Activated CD8-positive, alpha-beta memory T cell treated with anti-CD3 and anti-CD28 coated beads for 24 hours (primary cell): ENCODE measurements at places on chromosomes 6 and 20.

DNA sequence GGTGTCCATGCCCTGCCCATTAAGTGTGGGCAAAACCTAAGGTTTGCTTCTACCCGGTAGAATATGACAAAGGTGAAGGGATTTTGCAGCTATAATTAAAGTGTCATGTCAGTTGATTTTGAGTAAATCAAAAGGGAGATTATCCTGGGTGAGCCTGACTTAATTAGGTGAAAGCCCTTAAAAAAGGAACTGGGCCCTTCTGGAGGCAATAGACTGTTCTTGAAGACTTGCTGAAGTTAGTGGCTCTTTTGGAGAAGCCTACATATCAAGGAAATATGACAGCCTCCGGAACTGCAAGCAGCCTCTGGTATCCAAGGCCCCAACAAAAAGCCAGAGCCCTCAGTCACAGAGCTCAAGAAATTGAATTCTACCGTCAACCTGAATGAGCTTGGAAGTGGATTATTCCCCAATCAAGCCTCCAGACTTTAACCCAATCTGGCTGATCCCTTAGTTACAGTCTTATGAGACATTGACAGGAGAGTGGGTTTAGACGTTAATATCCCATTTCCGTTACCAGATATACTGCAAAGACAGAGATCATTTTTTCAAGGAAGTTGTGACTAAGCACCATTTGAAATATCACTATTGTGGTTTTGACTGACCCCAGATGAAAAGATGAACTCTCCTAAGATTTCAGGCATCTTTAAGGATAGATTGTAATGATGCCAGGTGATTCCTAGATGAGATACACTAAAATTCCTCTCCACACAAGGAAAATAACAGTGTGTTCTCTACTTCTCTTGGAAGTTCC lies 303.4 kb downstream of the PLCB1 start:
- no peak for DNase-seq

DNA sequence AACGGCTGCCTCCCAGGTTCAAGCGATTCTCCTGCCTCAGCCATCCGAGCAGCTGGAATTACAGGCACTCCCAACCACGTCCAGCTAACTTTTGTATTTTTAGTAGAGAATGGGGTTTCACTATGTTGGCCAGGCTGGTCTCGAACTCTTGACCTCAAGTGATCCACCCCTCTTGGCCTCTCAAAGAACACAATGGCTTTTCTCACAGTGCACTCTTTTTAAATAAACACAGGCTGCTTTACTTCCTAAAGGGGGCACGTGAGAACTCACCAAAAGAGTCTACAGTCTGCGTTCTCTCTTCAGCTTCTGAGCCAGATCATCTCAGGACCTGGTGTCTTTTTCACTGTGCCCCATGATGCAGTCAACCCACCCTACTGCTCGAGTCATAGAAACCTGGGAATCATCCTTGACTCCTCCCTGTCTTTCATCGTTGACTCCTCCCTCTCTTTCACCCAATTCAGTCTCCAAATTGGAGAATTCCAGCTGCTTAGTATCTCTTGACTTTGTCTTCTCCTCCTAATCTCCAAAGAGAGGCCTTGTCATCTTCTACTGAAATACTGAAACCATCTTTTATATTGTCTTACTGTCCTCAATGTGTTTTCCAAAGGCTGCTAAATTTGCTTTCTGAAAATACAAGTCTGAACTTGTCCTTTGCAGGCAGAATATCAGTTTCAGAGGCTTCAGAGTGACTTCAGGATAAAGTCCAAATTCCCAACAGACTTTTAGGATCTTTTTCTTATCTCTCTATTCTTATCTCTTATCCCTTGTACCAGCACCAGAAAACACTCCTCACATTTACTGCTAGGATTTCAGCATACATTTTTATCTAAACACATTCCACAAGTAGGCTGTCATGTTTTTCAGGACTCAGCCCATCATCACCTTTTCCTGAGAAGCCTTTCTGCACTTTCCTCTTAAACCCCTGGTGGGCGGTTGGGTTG lies 323.4 kb downstream of the SYNE1 start:
- DNase-seq, result no peak

- no peak for DNase-seq
Observed at GRCh38 chr6:81785377-81785776, 32.9 kb upstream of the TENT5A start.

GRCh38 chr6:13397359-13398068 lies 69.2 kb upstream of the TBC1D7 start:
- no peak for DNase-seq

DNA sequence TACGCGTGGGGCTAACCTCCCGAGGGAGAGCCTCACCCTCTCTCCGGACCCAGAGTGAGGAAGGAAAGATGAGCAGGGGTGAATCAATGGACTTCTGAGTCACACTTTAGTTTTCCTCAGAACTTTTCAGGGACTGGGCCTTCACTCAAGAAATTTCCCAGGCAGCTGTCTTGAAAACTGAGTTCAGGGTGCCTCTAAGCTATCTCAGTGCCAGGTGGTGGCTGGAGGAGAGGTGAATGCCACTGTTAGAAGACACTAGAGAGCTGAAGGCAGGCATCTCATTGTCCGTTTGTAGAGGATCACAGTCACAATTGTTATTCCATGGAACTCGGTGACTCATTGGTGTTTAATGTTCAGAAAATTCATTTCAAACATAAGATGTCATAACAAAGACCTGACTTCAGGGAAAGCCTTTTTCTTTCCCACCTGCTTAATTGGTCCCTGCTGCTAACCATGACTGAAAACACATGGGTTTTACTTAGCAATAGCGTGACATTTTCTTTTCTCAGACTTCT lies 5.3 kb upstream of the SERPINB6 start:
- DNase-seq, result peak; percentile 48

GRCh38 chr6:138689849-138690248 lies 83.7 kb upstream of the CCDC28A start:
- no peak for DNase-seq

DNA sequence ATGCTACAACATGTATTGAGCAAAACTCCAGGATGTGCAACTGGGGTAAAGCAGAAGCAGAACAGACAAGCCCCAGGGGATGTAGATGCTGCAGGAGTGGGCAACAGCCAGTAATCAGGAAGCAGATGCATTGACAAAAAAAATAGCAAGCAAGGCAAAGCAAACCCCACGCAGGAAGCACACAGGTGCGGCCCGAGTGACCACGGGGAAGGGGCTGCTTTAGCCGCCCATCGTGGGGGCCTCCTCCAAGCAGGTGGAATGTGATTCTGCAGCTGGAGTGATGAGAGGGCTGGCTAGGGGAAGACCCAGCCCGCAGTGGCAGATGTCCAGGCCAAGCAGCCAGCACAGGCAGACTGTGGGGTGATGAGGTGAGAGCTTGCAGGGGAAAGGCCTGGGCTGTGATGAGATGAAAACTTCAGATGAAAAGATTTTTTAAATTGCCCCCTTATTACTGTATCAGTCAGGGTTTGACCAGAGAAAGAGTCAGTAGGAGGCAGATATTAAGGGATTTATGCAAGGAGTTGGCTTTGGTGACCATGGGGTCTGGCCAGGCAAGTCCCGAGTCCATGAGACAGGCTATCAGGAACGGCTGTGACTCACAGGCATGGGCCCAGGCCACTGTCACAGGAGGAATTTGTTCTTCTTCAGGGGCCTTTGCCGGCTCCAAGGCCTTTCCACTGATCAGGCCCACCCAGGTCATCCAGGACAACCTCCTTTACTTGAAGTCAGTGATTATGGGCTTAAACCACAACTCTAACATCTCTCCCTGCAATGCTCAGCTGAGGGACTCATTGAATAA lies 207.6 kb downstream of the ANKRD60 start:
- DNase-seq, result no peak

- peak; percentile 60 for DNase-seq
Observed at GRCh38 chr6:166627875-166628801, 1.1 kb upstream of the RPS6KA2 start.

DNA sequence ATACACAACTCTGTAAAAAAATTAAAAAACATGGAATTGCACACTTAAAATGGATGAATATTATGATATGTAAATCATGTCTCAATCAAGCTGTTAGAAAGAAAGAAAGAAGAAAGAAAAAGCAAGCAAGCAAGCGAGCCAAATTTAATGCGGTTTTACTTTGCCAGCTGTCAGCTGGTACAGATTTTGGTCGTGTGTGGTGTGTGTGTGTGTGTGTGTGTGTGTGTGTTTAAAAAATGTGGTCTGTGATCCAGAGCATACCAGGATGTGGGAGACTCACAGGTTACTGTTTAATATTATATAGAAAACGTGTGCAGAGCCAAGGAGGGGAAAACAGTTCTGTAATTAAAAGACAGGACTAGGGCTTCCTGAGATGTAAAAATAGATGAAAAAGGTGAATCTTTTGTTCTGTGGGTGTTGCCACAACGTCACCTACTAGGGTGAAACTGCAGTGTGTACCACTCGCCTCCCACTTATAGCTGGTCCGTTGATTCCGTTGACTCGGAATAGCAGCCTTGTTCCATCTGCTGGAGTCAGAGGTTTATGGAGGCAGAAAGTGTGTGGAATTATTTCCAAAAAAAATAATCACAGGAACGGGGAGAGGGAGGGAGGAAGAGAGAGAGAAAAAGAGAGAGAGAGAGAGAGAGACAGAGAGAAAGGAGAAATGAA lies 197.7 kb downstream of the BCAS1 start:
- DNase-seq, result no peak

DNA sequence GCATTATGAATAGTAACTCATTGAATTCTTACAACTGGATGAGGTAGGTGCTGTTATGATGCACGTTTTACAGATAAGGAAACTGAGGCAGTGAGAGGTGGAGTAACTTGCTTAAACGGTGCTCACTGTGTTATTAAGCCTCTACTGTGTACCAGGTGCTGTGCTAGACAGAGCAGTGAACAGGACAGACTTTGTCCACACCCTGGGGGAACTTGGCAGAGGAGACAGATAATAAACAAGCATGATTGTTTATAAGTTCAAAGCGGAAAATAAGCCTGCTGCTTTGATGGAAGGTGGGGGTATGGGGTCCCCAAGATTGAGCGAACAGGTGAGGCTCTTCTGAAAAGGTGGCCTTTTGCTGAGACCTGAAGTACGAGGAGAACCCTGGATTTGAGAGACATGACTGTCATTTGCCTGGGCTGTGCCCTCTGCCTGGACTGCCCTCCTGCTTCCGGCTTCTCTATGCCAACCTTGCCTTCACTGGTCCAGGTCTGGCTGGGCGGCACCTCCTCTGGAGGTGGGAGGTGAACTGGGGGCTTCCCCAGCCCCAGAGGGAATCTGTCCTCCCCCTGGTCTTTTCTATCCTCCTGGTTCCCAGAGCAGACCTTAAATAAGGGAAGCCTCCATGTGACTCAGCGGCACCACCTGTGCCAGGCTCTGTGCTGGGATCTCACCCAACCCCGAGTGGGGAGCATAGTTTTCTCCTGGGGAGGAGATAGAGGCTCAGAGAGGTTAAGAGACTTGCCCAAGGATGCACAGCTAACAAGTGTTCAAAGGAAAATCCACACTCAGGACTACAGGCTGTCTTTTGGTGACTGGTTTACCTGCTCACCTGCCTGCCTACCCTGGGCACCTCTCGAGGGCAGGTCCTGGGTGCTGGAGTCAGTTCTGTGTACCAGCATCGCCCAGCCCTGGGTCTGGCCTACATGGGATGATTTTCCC lies 59.1 kb downstream of the CEBPB start:
- no peak for DNase-seq

DNA sequence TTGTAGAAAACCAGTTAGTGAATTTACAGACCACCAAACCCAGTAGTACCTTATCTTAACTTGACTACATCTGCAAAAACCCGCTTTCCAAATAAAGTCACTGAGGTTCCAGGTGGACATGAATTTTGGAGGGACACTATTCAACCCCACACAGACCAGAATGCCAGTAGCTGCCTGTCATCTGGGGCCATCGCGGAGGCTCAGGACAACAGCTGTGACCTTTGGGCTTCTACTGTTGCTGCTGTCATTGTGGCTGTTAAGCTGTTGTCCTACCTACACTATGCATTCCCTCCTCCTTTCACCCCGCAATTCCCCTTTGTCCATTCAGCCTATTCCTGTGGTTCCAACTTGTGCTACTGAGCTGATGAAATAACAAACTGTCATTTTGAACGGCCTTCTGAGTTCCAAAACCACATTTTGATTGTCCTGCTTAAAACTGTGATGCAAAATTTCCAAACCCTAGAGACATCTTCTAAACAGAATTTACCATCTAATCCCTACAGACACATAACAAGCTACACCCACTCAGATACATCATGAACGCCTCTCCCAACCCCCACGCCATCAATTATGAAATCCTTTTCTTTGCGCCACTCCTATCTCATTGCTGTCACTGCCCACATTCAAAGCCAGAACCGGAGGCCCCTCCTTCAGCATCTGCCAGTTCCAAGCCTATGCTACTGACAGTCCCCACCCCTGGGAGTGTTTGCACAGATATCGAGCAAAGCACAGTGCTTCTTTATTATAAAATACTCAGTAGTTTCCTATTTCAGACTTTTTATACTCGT lies 125.0 kb downstream of the C6orf118 start:
- no peak for DNase-seq

GRCh38 chr6:113306552-113307145 lies 550.5 kb upstream of the MARCKS start:
- peak; percentile 71 for DNase-seq

GRCh38 chr20:6081236-6081635 lies 27.4 kb upstream of the LRRN4 start:
- no peak for DNase-seq

DNA sequence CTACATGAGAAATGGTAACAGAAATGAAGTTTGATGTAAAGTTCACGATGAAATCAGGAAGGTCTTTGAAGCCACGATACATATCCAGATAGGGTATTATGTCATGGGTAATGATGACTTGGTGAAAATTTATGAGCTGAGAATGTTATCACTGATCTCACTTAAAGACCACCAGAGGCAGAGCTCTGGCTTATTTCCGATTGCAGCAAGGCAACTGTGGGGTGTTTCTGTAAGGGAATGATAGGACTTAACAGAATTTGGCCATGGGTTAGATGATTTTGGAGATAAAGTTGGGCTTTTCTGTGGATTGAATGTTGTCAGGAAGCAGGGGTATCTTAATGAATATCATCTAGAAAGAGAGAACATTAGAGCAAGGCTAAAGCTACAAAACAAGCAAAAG lies 508.4 kb downstream of the HDGFL1 start:
- no peak for DNase-seq

- no peak for DNase-seq
Observed at GRCh38 chr20:58402827-58403226, 13.8 kb downstream of the VAPB start.

GRCh38 chr6:29792123-29793035 lies 35.2 kb upstream of the HLA-G start:
- DNase-seq, result peak; percentile 89
